Fibroblast of skin of left quadriceps (primary cell): ENCODE measurements at places on chromosomes 4 and X.

DNA sequence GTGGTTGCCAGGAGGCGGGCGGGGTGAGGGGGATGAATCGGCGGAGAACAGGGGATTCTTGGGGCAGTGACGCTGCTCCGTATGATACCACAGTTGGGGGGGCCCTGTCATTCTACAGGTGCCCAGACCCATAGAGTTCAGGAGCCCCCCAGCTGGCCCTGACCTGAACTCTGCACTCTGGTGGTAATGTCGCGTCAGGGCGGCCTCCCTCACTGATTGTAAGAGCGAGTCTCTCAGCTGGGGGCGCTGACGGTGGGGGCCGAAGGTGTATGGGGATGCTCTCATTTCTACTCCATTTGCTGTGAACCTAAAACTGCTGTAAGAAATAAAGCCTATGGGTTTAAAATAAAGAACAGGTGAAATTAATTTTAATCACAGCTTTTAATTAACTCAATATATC is 91.8 kb upstream of the PSAPL1 start:
- no peak for DNase-seq

GRCh38 chr4:20305976-20306375 is 54.3 kb downstream of the SLIT2 start:
- no peak for DNase-seq

- no peak for DNase-seq
Measured at GRCh38 chr4:137531168-137531985, 917 bp downstream of the PCDH18 start.

GRCh38 chrX:41085512-41085877 is 250 bp downstream of the USP9X start:
- DNase-seq, result no peak

GRCh38 chr4:76302826-76303438 is 3.6 kb upstream of the STBD1 start:
- no peak for DNase-seq

GRCh38 chrX:12824944-12825343 is 33.7 kb downstream of the PRPS2 start:
- no peak for DNase-seq

DNA sequence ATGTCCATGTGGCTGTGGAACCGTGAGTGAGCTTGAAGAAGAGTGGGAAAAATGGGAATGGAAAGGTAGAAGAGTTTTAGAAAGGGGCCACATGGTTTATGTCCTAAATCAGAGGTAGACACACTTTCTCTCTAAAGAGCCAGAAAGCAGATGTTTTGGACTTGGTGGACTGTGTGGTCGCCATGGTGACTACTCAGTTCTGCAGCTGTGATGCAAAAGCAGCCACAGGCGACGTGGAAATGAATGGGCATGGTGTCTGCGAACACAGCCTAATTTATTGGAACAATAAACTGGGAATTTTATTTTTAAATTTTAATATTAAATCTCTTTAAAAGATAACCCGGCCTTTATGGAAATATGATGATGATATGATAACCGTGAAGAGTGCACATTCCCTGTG is 386.0 kb upstream of the FAT1 start:
- no peak for DNase-seq

DNA sequence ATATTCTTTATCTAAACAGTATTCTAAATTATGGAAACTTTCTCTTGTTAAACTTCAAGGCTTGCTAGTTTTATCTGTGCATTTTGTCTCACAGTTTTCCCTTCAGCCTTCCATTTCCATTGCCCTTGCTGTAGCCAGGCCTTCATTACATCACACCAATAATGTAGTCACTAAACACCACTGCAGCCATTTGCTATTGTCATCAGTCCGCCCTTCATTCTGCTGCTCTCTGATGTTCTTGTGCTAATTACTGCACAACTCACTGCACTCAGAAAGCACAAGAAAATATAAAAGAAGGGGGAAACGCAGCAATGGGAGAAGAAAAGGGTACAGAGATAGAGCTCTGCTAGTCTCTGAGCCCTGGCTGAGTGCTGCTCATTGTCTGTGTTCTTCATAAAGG is 239.6 kb upstream of the FSTL5 start:
- DNase-seq, result no peak

DNA sequence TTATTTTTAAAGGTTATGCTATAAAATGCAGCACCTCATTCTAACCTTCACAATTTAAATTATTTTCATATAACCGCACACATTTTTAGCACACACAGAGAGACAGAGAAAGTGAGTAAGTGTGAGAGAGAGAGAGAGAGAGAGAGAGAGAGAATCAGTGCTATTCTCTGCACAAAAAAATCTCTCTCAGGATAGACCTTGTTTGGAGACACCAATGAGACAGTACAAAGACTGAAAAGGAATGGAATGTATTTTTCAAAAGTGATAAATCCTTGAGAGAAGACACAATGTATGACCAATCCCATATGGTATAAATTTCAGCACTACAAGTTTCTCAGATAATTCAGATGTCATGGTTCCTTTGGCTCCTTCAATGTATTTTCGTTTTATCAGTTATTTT is 132.1 kb upstream of the PCDH18 start:
- peak; percentile 88 for DNase-seq

DNA sequence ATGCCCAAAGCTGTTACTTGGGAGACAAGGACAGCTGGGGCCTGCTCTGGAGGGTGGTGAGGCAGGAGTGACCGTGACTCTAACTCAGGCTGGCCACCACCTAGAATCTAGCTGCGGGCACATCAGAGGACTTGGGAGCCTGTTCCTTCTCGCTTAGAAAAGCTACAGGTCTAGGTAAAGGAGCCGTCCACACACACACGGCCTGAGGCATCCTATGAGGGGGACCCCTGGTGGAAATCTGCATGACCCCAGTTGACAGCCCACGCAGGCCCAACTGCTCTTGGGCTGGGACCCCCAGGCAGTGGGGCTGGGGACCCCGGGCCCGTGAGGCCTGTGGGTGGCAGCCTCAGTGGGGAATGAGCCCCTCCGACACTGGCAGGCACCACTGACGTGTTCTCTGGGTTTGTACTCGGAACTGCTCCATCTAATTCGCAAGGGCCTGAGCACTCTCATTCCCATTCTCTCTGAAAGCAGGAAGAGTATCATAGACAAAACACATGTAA is 75.6 kb downstream of the ACOX3 start:
- DNase-seq, result no peak

GRCh38 chr4:22683726-22684125 is 9.0 kb upstream of the GBA3 start:
- DNase-seq, result no peak

- no peak for DNase-seq
Measured at GRCh38 chr4:37802068-37802666, 24.3 kb upstream of the PGM2 start.

- DNase-seq, result no peak
Measured at GRCh38 chr4:103721251-103721650, 1.5 kb upstream of the TACR3 start.

DNA sequence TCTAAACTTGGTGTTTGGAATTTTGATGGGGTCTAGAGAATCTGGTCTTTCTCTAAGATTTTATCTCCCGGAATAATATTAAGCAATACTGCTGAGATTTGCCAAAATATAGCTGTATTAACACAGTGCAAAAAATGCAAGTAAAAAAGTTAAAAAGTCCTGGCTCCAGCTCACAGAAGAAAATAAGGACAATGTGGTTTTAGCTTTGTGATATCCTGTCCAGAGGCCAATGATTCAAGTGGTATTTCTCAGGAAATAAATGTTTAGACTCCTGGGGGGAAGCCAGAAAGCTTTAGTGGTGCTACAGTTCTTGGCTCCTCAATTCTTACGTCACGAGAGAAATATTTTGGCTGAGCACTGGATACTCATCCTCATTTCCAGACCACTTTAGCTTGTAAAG is 40.9 kb upstream of the IL13RA2 start:
- peak; percentile 94 for DNase-seq

- no peak for DNase-seq
Measured at GRCh38 chr4:56085275-56085674, 136.5 kb downstream of the CEP135 start.

- DNase-seq, result no peak
Measured at GRCh38 chr4:19776021-19776459, 475.7 kb upstream of the SLIT2 start.

DNA sequence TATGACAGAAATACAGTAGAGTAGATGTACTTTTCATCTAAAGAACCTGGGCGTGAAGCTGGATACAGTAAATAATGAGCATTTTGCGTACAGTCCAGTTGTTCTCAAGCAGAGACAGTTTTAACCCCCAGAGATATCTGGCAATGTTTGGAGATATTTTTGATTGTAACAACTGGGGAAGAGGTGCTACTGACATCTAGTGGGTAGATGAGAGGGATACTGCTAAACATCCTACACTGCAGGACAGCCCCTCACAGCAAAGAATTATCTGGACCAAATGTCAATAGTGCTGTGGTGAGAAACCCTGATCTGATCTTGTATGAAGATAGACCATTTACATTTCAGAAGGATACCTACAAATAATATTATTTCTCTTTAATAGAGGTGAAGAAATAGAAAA is 200.2 kb upstream of the FAM47A start:
- no peak for DNase-seq

DNA sequence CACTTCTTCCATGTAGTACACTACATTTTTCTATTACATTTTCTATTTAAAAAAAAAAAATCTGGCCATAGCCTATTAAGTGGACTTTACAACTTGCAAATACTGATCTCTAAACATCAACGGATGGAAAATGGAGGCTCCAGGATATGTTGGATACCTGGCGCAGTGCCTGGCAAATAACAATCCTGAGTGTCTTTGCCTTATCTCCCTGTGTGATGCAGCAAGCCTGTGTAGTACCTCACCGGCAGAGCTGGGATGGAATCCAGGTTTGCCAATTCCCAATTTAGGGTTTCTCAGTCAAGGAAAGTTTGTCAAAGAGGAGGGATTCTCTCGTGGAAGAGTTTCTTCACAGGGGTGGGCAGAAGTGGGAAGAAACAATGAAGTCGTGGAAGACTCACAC is 93.2 kb downstream of the KDR start:
- no peak for DNase-seq

GRCh38 chr4:25938787-25939186 is 24.8 kb downstream of the SMIM20 start:
- DNase-seq, result no peak

DNA sequence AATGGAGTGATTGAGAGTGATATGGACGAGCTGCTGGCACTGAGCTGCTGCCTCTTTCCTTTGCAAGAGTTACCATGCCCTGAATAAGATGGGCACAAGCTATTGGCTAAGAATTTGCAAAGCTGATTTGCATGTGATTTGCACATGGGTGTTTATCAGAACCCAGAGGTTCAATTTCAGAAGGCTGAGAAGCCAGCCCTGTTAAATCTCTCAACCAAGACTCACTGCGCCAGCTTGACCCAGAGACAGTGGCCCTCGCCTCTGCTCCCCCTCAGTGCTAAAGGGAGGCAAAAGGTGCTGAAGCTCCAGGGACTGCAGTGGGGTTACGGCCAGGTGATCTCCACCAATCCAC is 701 bp downstream of the ARHGAP4 start:
- no peak for DNase-seq

GRCh38 chr4:124713185-124713592 is 657 bp upstream of the ANKRD50 start:
- DNase-seq, result no peak

- DNase-seq, result no peak
Measured at GRCh38 chr4:172584816-172585215, 583.8 kb upstream of the GALNT7 start.

DNA sequence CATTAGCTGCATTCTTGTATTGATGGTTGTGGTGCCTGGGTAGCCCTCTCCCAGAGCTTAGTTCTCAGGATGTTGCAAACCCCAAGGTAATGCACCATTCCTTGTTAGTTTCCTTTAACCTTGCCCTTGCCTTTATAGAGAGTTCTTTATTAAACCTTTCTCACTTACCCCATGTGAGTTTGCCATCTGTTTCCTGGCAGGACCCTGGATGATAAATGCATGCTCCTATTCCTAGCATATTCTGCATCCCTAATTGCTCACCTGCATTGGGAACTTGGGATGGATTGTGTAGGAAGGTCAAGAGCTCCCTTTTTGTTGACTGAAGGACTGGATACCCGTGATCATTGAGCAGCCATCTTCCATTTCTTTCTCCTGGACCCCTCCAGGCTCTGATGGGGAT is 59.9 kb upstream of the AP1S2 start:
- DNase-seq, result no peak

DNA sequence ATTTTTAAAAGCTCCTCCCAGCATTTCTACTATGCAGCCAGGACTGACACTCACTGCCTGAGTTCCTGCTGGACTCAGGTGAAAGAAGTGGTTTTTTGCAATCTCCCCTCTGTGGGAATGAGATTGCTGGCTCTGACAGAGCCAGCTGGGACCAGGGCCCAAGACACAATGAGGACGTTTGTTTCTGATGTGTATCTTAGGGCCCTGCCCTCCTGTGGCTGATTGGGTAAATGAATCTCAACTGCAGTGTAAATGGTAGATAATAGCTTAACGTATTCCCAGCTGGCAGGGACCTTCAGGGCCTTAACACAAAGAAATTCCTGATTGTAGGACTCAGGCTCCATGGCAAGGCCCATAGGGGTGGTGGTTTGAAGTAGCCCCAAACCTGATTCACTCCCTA is 85.8 kb upstream of the PRPS1 start:
- DNase-seq, result no peak

- DNase-seq, result no peak
Measured at GRCh38 chr4:6609415-6610079, 30.9 kb upstream of the MRFAP1 start.

- DNase-seq, result peak; percentile 42
Measured at GRCh38 chrX:45771560-45772340, 571.1 kb upstream of the DIPK2B start.

DNA sequence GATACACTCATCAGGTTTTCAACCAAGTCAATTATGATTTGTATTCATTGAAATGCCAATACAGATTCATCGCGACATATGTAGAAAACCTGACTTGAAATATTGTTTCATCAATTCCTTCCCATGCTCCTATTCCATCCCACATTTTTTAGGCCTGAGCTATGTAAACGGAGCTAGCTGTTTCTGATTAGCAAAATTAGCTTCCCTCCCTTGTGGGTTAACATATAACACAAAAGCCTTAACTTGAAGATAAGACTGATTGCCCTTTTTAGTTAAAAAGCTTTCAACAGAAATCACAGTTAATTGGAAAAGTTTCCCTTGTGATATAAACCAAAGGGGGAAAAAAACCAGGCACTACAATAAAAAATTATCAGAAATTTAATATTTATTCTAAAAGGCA is 32.8 kb upstream of the DCLK2 start:
- peak; percentile 40 for DNase-seq

GRCh38 chr4:140174543-140174942 is 20.6 kb upstream of the MAML3 start:
- no peak for DNase-seq

DNA sequence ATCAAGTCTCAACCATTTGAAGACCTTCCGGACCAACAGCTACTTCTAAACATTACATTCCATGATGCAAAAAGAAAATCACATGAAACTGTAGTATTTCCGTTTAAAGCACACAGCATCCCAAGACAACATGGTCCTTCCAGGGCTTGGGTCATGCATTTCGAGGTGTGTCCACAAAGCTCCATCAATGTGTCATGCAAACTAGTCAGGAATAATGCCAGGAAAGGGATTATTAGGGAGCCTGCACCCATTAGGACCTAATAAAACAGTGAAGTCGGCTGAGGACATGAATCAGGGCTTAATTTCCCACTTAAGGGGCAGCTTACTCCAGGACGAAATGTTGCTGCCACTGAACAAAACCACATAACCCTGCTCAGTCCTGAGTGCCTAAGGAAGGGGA is 177.9 kb downstream of the TSPAN5 start:
- no peak for DNase-seq

- DNase-seq, result no peak
Measured at GRCh38 chrX:28324321-28324721, 262.9 kb upstream of the IL1RAPL1 start.
